Pons (tissue), 1 donor: ENCODE measurements at places on chromosomes 1 and 21.

DNA sequence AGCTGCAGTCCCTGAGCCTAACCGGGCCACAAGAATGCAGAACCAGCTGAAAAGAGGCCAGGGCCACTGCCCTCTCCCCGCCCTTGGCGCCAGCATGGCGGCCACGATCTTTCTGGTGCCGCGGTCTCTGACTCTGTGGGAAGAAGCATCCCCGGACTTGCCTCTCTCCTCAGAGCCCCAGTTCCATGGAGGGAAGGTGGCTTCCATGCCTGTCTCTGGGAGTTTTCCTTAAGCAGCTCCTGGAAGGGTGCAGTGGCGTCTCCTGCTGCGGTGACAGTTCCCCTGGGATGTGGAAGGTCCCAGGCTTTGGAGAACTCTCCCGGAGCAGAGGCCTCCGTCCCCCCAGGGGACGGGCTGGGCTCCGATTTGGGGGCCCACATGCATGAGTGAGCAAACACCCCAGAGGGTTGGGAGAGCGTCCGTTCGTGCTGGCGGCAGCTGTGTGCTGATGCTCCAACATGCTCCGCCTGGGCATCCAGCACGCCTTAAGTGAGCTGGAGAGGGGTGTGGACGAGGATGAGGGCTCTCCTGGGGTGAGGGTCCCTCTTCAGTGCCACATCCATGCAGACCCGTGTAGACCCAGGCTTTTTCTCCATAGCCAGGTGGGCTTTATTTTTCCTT is 109.8 kb upstream of the COL6A1 start:
- no peak for DNase-seq

DNA sequence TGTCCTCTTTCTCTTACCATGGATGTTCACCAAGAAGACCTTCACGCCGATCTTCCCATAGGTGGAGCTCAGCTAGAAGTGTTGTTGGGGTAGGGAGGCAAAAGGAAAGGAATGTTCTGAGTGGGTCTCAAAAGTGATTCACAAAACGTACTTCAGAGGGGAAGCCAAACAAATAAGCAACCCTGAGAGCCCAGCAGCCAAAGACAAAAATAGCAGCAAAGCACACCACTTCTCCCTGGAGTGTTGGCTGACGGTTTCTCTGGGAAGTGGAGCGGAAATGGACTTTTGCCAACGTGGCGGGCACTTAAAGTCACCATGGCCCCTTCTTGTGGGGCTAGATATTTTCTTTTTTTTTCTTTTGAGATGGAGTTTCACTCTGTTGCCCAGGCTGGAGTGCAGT is 23.1 kb downstream of the SLC26A9 start:
- DNase-seq: peak; percentile 23

DNA sequence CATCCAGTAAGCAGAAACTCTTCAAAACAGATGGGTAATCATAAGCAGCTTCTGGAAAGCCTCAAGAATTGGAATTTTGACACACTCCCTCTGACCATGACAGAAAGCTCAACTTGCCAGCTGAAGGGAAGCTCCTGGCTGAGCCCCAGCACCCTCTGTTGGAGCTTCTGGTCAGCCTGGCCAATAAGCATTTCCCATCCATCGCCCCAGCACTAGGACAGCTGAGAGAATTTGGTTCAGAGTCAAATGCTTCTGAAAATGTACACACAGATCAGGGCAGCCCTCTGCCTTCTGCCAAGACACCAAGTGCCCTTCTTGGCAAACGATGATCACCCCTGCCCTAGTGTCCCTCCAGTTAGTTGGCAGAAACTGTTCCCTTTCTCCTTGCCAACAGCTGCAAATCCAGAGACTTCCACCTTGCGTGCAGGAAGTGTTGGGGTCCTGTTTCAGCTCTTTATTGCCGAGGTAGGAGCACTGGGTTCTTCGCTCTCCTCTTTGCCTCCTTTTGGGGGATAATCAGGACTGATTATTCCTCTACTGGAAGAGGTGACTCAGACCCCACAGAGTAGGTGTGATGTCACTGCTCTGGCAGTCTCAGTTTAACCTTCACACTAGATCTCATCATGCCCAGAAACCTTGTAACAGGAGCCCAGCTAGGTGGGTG is 11.9 kb downstream of the PIGV start:
- DNase-seq: peak; percentile 83

DNA sequence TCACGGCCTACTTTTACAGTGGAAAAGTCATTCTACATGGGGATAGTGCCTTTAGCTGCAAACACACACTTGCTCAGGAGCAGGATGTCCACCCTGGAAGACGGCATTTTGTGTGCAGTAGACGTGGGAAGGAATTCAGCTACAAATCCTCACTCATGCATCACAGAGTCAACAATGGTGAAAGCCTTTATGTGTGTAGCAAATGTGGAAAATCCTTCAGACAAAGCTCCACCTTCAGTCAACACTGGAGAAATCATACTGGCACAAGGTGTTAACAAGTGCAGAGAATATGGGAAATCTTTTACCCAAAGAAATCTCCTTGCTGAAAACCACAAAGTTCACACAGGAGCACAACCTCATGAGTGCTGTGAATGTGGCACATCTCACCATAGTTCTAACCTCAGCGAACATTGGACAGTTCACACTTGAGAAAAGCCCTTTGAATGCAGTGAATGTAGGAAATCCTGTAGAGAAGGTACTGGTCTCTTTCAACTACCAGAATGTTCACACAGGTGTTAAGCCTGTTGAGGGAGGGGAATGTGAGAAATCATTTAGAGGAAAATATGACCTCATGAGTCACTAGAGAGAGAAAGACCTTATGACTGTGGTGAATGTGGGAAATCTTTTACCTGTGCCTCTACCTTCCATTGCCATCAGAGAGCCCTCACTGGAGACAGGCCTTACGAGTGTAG is 101.8 kb downstream of the PTGS2 start:
- no peak for DNase-seq

DNA sequence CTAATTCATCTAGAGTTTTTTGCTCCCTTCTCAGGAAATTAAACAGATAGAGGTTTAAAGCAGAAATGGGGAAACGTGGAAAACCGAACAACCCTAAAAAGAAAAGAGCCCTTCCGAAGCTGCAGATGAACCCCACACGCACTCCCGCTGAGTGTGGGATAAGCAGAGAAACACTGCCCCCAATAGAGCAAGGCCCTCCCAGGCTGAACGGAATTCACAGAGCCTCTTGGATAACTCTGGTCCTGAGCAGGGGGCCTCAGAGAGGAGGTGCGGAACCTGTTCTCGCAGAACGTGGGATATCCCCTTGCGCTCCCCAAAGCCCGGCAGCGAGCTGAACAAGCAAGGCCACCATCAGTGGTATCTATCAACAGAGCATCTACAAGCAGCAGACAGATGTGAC is 44.9 kb downstream of the SSBP3 start:
- peak; percentile 74 for DNase-seq

DNA sequence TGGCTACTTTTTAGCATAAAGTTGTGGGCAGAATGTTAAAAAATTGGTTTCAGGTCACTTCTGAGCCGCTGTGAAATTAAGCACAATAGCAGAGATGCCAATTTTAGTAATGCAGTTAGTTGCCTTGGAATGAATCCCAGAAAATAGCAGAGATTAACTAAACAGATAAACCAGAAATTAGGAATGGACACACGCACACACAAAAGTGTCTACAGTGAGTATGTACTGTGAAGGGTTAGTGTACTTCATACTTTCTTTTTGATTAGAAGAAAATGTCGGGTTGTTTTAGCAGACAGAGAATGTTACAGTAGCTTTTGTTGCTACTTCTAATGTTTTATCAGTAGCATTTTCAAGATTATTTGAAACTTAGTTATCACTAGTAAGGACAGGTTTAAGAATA is 106.7 kb downstream of the LEPR start:
- no peak for DNase-seq
